ENCODE measurements at places on chromosomes 2 and 18. TPM values are rescaled to one million over a fixed set of nuclear protein-coding genes. Genes with fewer than 3 reads are reported as not detected.

The CAMKMT gene
- total RNA-seq = 6.0 TPM

The MOGAT1 gene
- not detected for total RNA-seq

The CTAGE1 gene
- total RNA-seq = not detected

The DCDC2C gene
- not detected for total RNA-seq

The LYPD6 gene
- 0.33 TPM for total RNA-seq

The REEP1 gene
- 0.15 TPM for total RNA-seq

The FEV gene
- total RNA-seq = under 0.01 TPM

The GAREM2 gene
- 1.3 TPM for total RNA-seq

All from smooth muscle cell of trachea (primary cell).